SHP77 (cell line): ENCODE measurements at places on chromosomes 4 and X.

- DNase-seq = peak; percentile 17
Observed at GRCh38 chr4:185597532-185598188, 62.4 kb upstream of the PDLIM3 start.

- DNase-seq = no peak
Observed at GRCh38 chr4:3512719-3513118, 19.5 kb downstream of the LRPAP1 start.

DNA sequence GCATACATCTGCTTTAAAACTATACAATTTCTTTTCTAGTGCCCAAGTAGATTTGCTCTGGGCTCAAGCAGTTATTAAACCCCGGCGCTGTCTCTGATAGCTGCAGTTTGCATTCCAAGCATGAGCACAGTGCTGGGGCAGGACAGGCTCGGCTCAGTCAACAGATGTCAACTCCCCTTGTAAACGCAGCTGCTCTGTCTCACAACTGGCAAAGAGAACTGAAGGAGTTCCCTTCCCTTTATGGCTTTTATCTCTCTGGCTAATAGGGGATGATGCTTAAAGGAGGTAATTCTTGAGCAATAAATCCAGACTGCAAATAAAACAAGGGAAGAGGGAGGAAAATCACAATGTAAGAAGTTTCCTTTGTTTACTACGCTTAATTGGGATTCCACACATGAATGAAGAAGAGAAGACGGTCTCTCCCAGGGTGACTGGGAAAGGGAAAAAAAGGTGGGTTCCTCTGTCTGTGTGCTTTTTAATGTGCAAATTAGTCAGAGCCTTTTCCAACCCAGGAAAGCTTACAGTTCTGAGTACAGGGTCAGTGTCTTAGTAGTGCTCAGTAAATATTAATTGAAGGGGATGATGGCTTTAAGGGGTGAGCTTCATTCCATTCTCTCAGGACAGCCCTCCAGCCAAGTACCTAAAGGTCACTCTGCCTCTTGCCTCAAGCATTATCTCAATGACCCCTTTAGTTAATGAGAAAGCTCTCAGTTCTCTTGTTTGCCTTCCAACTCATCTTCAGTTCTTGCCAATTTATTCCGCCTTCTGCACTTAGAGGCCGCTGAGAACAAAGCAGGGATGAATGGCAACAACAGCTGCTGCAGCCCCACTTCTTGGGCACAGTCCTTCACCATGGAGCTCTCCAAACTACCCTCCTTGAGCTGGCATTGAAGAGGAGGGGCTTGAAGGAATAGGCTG lies 155.7 kb upstream of the JADE1 start:
- peak; percentile 25 for DNase-seq

- DNase-seq = no peak
Observed at GRCh38 chr4:38559374-38559773, 104.6 kb upstream of the KLF3 start.

DNA sequence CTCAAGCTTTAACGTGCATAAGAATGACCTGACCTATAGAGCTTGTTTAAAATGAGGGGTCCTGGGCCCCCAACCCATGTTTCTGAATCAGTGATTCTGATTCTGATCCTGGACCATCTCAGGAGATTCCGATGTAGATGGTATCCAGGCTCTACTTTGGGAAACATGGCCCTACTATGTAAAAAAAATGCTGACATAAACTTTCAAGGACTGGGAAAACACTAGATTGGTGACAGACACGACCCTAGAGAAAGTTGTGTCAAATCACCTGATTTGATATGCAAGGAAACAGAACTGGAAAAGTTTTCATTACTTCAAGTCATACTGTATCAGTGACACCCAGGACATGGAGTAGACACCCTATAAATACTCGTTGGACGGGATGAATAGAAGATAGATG lies 328.5 kb downstream of the HNRNPD start:
- no peak for DNase-seq

DNA sequence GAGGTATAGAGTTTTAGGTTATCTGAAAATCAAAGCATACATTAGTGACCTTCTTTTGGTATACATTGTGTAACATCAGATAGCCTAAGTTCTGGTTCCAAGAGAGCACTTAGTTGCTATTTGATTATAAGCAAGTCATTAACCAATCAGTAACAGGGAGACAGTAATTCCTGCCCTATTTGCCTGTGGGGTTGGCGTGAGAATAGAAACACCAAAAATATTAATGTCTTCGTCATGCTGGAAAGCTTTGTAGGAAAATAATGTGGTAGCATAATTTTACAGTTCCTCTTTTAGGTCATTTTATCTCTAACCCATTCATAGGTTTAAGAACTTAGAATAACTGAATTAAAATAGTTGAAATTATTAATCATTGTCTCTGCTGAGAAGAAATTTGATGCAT lies 37.8 kb downstream of the NPNT start:
- DNase-seq = no peak

DNA sequence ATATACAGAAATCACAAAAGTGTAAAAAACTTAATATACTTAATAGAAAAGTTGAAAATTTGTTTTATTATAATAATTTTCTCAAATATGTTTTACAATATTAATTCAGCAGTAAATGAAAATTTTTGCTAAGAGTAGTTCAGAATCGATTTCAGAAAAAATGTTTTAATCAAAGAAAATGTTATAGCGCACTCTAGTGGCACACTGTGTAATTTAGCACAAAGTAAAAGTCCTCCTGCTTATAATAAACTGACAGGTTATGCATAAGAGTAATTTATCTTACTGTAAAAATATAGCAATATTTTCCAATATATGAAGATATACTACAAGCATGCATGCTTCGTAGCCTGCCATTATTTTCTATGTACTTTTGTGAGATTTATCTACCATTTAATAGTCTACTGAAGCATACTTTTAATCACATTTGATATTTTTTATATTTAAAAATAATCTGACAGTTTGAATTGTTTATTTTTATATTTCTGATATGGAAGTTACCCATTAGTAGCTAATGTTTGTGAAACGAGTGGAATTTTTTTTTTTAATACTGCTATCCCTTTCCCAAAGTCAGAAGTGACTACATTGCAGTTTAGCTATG lies 217.9 kb upstream of the KLHL4 start:
- DNase-seq = no peak

- no peak for DNase-seq
Observed at GRCh38 chr4:84531689-84532088, 32.6 kb upstream of the NKX6-1 start.

DNA sequence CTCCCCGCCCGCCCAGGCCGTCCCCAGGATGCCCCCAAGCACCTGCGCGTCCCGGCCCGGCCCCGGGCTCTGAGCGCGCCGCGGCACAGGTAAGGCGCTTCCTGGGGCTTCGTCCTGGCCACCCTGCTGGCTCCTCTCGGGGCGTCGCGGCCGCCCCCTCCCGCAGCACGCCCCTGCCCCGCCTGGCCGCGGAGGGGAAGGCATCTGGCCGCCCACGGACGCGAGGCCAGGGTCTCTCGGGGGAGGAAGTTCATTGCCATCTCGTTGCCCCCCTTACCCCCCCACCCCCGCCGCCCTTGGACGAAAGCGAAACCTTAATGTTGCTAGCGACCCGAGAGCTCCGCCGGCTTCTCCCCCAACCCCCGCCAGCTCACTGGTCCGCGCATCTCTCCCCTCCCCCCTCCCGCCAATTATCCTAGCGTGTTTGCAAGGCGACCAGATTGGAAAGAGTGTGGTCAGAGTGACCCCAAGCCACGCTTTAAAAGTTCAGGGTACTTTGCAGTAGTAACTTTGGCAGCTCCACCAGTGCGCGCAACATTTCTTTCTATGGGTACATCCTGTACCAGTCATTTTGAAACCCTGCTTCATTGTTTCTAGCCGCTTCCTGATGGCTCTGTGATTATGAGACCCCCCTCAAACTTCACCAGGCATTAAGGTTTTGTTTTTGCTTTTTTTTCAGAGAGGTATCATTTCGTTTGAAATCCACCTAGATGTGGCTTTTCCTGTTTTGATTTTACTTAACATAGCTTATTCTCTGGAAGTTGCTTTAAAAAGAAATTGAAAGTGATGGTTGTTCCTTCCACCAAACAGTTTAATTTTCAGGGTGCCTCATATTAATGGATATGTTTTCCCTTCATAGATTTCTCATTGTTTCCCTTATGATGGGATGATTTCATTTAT lies 626 bp downstream of the TBC1D1 start:
- no peak for DNase-seq

DNA sequence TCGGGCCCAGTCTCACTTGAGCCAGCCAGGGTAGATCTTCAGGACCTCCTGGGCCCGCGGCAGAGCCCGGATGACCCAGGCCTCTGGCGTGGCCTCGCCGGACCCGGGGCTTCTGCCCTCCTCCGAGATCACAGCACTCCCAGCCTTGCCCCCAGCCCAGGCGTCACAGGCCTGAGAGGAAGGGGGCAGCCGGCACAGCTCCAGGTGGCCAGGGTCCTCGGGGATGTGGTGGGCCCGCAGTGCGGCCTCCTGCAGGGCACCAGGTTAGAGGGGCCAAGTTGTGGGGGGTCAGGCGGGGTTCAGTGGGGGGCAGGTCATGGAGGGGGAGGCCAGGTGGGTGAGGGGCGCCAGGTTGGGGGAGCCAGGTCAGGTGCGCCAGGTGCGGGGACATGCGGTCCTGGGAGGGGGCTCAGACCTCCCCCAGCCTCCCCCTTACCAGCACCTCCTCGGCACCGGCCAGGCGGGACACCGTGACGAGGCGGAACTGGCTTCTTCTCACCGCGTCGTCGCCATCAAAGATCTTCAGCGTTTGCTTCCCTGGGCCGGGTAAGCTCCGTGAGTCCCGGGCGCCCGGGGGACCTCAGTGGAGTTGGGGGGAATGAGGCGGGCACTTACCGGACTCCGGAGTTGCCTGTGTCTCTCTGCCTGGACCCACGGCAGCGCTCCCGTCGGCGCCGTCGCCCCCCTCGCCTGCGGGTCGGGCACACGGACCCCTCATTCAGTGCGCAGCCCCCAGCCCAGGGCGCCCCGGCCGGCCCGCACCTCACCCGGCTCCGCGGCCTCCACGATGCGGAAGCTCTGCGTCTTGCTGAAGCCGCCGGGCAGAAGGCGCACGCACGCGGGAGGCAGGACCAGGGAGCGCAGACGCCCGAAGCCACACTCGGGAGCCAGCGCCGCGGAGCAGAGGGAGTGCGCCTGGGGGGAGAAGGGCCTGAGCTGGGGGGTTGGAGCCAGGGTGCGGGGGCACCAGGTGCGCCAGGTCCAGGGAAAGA lies 6.0 kb downstream of the DGKQ start:
- DNase-seq = no peak

DNA sequence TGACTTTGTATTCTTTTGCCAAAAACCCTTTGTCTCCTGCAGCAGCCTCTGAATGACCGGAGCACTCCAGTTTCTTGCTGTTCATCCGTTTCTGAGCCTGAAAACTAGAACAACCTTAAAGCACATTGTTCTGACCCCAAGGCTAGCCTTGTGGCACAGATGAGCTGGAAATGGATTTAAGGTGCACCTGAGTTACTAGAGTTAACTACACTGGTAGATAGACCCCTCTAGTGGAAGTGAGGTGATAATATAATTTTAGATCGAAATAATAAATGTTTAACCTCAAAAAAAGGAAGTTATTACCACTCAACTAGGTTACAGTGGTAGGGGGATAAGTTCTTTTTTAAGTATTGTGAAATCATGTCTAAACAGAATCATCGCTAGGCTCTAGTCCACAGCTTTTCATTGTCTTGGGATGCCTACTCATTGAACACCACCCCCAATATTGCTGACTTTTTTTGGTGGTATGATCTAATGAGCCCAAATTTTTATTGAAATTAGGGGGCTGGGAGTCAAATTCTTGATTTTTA lies 2.7 kb downstream of the PLS3 start:
- DNase-seq = no peak

DNA sequence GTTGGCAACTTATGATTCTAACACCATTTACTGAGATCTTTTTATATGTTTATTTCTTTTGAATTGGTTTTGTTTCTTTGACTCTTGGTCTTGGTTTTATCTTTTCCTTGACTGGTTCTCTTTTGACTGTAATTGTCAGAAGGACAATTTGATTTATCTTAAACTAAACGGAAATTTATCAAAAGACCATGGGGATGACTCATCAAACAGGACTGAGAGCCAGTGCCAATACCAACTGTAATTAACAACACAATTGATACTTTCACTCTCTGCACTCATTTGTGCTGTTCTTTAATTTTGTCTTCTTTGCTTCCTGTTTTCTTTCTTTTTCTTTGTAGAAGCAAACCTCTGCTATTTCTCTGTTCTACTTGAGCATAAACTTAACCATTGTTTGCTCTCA lies 776.8 kb downstream of the CCSER1 start:
- no peak for DNase-seq

DNA sequence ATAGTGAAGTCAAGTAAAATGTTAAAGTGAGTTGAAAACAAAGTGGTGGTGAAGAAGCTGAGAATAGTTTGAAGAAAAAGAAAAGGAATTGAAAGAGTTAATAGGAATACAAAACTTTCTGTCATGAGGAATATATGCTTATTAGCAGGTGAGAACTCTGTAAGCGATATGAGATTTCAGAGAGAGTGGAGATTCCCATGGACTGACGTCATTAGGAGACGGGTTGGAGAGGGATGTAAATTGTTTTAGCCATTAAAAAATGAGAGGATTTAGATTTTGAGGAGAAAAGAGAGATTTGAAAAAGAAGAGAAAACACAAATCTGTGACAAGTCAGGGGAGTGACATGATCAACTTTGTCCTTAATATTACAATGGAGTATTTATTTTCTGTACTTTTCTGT lies 11.7 kb downstream of the NDST4 start:
- no peak for DNase-seq

DNA sequence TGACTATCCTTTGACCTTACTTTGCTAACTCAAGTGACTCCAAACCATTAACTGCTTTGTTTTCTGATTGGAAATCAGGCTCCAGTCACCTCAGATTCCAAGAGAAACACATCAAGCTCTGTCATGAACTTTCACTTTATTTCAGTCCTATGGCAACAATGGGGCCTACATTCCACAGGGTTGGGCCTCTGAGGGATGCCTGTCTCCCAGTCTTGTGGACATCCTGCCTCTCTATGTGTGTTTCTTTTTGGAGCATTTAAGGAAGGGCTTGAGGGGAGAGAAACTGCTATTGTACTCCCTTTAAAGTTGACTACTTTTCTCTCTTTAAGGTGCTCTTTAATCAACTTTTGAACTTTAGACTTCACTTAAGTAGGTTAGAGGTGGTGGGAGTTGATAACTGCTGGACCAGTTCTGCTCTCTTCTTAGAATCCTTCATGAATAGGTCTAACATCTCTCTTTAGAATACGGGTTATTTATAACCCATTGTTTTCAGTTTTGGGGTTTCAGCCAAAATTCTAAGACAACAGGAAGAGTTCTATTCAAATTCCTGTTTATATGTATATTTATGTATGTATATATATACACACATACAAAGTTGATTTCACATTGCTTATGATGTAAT lies 274.3 kb upstream of the NR3C2 start:
- no peak for DNase-seq
